Suprapubic skin (tissue), 4 donors: ENCODE measurements at places on chromosomes 12 and 14. TPM values are rescaled to one million over a fixed set of nuclear protein-coding genes. Genes with fewer than 3 reads are reported as not detected.
A peak's percentile ranks its signal among the peaks of the same experiment; 100 is the strongest.

The BMAL2 gene
- 9.4 TPM for total RNA-seq

The REP15 gene
- 2.1 TPM for total RNA-seq

The MANSC4 gene
- total RNA-seq: not detected

The TEDC1 gene
- total RNA-seq: 15.8 TPM

The ANAPC7 gene
- total RNA-seq: 45.3 TPM

The IFNG-AS1 gene
- total RNA-seq: not detected

The HOXC10 gene
- total RNA-seq: 12.5 TPM

GRCh38 chr12:109377139-109377685, 29.5 kb downstream of the MYO1H start:
- no peaks in the 10 kb centered on the region for H3K27me3 ChIP-seq
- no peaks in the 10 kb centered on the region for H3K36me3 ChIP-seq
- no peak for DNase-seq
- no peak overlapping the region for H3K27ac ChIP-seq
- H3K4me1 ChIP-seq: no peaks in the 10 kb centered on the region

- peaks cover 10% of the 10 kb centered on the region for H3K4me1 ChIP-seq
- no peak overlapping the region for H3K4me3 ChIP-seq
- no peak overlapping the region for H3K27ac ChIP-seq
- no peaks in the 10 kb centered on the region for H3K27me3 ChIP-seq
These were observed 43.5 kb downstream of the FLRT2 start for GRCh38 chr14:85573406-85573805.

DNA sequence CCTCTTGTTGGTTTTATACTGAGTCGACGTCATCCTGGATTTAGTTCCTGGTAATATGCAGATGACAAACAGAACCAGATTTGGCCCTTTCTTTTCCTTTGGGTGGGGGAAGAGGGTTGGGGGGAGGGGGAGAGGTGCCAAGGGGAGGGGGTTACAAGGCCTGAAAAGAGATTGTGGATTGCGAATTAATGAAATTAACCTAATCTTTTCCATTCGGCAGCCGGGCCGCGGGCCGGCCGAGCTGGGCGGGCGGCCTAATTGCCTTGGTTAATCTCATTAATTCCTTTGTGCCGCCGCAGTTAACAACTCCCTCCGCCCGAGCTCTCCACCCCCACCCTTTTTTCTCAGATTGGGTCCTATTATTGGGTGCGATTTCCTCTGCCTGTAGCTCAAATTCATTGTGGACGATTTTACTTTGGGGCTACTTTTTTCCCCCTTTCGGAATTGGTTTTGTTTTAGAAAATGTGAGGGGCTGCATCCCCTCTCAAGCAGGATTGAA, 387 bp upstream of the GSC start:
- peak overlapping the region; percentile 57 for H3K4me3 ChIP-seq
- H3K36me3 ChIP-seq: no peaks in the 10 kb centered on the region
- no peak for DNase-seq
- H3K27me3 ChIP-seq: peaks cover 97% of the 10 kb centered on the region

- H3K27me3 ChIP-seq: no peaks in the 10 kb centered on the region
- no peak overlapping the region for H3K27ac ChIP-seq
- no peak overlapping the region for H3K4me3 ChIP-seq
- DNase-seq: no peak
- H3K36me3 ChIP-seq: no peaks in the 10 kb centered on the region
These were observed 77.6 kb upstream of the RIC8B start for GRCh38 chr12:106696681-106697417.

- no peak overlapping the region for H3K4me3 ChIP-seq
- H3K27me3 ChIP-seq: no peaks in the 10 kb centered on the region
- no peak for DNase-seq
- no peak overlapping the region for H3K27ac ChIP-seq
- peaks cover 8% of the 10 kb centered on the region for H3K4me1 ChIP-seq
These were observed 372.9 kb downstream of the C12orf50 start for GRCh38 chr12:87656311-87656710.

DNA sequence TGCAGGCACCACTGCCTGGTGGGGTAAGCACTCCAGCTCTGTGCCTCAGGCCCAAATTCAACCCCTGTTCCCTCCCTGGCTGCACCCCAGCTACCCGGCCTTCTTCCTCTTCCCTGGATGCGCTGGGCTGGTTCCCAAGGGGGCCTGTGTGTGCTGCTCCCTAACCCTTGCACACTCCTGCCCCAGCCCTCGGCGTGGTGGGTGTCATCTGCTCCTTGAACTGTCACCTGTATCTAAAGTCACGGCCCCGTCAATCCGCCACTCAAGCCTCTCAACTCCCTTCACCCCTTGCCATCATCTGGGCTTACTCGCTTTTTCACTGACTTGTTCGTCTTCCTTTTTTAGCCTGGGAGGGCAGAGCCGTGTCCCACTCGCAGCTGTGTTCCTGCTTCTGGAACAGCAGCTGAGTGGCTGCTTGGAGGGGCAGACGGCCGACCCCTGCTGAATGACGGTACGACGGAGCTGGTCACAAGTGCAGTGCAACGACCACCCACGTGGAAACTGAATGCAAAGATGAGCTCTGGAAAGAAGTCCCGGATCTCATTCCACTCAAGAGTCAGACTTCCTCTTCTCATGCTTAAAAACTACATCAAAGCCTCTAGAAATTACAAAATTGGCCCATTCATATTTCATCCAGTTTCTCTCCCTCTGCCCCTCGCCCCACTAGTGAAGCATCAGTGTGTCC, 138.9 kb downstream of the PIWIL1 start:
- H3K4me1 ChIP-seq: peaks cover 7% of the 10 kb centered on the region
- no peaks in the 10 kb centered on the region for H3K36me3 ChIP-seq
- no peak overlapping the region for H3K4me3 ChIP-seq
- no peak overlapping the region for H3K27ac ChIP-seq
- peaks cover 7% of the 10 kb centered on the region for H3K27me3 ChIP-seq

GRCh38 chr14:34063470-34064164, 112.7 kb upstream of the EGLN3 start:
- peak overlapping the region; percentile 20 for H3K27ac ChIP-seq
- H3K36me3 ChIP-seq: no peaks in the 10 kb centered on the region
- no peak for DNase-seq
- no peak overlapping the region for H3K4me3 ChIP-seq
- H3K27me3 ChIP-seq: no peaks in the 10 kb centered on the region
- H3K4me1 ChIP-seq: peaks cover 25% of the 10 kb centered on the region

DNA sequence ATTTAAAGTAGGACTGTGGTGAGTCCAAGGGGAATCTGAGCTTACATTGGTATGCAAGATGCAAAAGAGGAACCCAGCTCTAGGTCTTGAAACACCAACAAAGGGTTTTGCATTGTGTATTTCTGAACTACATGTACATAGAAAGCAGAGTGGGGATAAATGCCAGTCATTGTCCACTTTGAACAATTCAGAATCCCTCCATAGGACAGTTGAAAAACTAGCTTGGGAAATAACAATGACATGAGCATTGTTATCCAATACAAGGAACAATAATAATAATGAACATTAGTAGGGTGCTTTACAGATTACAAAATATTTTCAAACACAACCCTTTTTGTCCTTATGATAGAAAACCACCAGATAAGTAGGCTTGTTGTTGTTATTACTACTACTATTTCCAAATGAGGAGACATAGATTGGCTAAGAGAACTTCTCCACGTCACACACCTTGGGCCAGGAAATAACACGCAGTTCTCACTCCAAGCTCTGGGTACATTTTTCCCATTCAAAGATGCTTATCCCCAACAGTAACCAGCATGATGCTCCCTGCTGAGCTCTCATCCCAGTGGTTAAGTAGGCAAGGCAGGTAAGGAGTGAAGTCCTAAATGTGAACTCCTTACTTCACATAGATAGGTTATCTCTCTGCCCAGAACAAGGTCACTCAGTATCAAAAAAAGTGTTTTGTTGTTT, 51.7 kb upstream of the RASSF8 start:
- no peak overlapping the region for H3K4me3 ChIP-seq
- no peak overlapping the region for H3K27ac ChIP-seq
- no peaks in the 10 kb centered on the region for H3K27me3 ChIP-seq

GRCh38 chr12:71032933-71033332, 112.4 kb upstream of the PTPRR start:
- no peak overlapping the region for H3K27ac ChIP-seq
- no peaks in the 10 kb centered on the region for H3K4me1 ChIP-seq
- no peaks in the 10 kb centered on the region for H3K36me3 ChIP-seq
- no peak overlapping the region for H3K4me3 ChIP-seq

GRCh38 chr12:49294086-49294803, 702 bp upstream of the PRPH start:
- H3K27me3 ChIP-seq: peaks cover 45% of the 10 kb centered on the region
- no peak overlapping the region for H3K27ac ChIP-seq
- no peak overlapping the region for H3K4me3 ChIP-seq

- H3K27ac ChIP-seq: no peak overlapping the region
- DNase-seq: peak; percentile 41
- no peak overlapping the region for H3K4me3 ChIP-seq
These were observed 43.2 kb upstream of the MEG3 start for GRCh38 chr14:100782516-100783320.

DNA sequence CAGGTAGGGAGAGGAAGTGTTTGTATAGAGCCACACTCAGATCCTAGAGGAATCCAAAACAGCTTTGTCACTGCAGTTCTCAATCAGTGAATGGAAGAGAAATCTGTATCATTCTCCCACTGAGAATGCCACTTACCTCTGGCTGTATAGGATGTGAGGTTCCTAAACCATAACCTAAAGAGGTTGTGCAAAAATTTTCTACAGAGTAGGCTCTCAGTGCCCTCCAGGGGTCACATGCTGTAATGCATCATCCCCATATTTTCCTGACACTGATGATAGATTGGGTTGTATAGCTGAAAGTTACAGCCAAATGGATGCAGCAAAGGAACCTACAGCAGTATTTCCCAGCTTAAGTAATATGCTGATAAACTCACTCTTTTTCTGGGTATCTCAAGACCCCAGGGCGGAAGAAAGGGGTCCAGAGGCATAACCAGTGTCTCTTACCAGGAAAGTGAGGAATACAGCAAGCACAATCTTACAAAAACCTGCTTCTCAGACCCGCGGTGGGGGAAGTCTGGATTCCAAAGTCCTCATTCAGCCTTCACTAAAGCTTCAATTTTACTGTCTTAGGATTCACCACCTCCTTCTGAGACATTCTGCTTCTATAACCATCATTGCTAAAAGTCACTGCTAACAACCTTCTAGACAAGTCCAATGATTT, 3.8 kb downstream of the BCDIN3D start:
- no peaks in the 10 kb centered on the region for H3K27me3 ChIP-seq
- H3K27ac ChIP-seq: no peak overlapping the region
- DNase-seq: no peak
- H3K4me1 ChIP-seq: peaks cover 20% of the 10 kb centered on the region
- H3K4me3 ChIP-seq: no peak overlapping the region
- H3K36me3 ChIP-seq: no peaks in the 10 kb centered on the region

- no peaks in the 10 kb centered on the region for H3K36me3 ChIP-seq
- peaks cover 7% of the 10 kb centered on the region for H3K27me3 ChIP-seq
- DNase-seq: no peak
These were observed 258.9 kb downstream of the VRK1 start for GRCh38 chr14:97056086-97056485.

DNA sequence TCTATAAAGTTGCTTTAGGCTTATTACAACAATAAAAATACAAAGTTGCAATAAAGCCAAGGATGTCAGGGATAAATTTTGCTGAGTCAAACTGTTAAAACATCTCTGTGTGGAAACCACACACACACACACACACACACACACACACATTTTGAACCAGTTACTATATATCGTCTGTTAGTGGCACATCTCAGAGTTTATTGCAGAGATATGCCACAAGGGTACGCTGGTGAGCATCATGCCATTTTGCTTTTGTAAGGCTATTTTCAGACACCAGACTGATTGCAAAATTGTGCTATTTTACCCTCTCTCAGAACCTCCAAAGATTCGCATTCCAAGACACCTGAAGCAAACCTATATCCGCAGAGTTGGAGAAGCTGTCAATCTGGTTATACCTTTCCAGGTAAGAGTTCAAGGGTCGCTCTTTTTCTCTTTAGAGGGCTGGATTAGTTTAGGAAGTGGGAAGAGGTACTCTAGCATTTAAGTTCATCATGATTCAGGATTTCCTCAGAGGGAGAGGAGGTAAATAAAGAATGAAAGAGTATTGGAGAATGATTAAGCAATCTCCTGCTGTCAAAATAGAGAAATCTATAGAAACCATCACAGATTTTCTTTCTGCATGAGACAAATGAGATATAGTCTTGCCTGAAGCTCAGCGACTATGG, 27.3 kb upstream of the CHPT1 start:
- no peak overlapping the region for H3K4me3 ChIP-seq
- H3K27ac ChIP-seq: no peak overlapping the region
- H3K36me3 ChIP-seq: no peaks in the 10 kb centered on the region

DNA sequence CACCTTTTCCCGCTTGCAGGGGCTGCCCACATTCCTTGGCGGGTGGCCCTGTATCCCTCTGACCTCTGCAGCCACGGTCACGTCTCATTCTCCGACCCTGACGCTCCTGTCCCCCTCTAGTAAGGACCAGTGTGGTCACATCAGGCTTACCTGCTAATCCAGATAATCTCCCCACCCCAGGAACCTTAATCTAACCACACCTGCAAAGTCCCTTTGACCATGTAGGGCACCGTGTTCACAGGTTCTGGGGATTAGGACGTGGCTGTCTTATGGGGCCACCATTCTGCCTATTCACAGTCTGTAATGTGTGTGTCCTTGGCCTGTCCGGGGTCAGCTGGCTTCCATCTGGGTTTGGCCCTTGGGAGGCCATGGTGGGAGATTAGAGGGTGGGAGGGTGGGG, 368.9 kb downstream of the AACS start:
- H3K4me1 ChIP-seq: no peaks in the 10 kb centered on the region
- no peaks in the 10 kb centered on the region for H3K27me3 ChIP-seq
- H3K36me3 ChIP-seq: no peaks in the 10 kb centered on the region
- no peak overlapping the region for H3K27ac ChIP-seq

DNA sequence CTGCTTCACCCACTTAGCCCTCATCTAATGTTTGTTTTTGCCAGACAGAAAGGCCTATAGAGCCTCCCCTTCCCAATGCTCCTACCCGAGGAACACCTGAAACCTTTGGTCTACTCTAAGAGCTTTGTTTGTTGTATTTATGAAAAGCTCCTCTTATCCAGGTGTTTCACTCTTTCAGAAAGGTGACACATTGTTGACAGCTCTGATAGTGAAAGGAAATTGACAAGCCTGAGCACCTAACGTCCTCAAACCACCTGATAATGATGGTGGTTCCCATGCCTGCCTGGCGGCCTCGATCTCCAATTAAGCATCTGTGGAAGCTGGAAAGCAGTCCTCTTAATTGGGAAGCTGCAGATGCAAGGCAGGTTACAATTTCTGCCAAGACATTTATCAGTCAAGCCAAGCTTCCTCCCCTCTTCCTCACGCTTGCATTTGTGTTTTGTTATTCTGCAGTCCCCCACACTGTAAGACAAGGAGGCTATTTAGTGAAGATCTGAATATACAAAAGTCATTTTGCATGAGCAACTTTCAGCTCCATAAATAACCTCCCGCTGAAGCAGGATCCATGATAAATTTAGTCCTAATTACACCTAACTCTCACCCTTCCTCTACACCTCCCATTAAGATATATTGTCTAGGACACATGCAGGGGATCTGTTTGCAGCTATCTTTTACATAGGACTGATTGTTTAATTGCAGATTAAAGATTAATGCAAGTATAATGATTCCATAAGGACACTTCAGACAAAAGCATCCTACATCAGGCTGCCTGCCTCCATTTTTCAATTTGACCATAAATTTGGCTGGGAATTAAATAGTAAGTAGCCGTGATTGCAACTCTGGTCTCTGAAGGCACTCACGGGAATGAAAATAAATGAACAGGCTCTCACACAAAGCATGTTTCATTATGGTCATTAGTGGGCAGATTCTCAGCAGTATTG, 288.6 kb downstream of the PDZRN4 start:
- no peaks in the 10 kb centered on the region for H3K4me1 ChIP-seq
- H3K4me3 ChIP-seq: no peak overlapping the region
- no peaks in the 10 kb centered on the region for H3K36me3 ChIP-seq
- H3K27me3 ChIP-seq: no peaks in the 10 kb centered on the region
